Mucosa of gallbladder (tissue), 1 donor: ENCODE measurements at places on chromosomes 12 and 14. TPM values are rescaled to one million over a fixed set of nuclear protein-coding genes. Genes with fewer than 3 reads are reported as not detected.

Gene PIWIL1
- total RNA-seq: 0.12 TPM

Gene ADGRD1
- 96.1 TPM for total RNA-seq

Gene MYF5
- total RNA-seq: not detected

Gene RNASE3
- 0.52 TPM for total RNA-seq

Gene SLC6A12
- 1.2 TPM for total RNA-seq

Gene TTC6
- total RNA-seq: 2.5 TPM

Gene ETFBKMT
- total RNA-seq: 6.4 TPM

GRCh38 chr14:72686101-72686500, 207.8 kb downstream of the DPF3 start:
- DNase-seq: no peak

DNA sequence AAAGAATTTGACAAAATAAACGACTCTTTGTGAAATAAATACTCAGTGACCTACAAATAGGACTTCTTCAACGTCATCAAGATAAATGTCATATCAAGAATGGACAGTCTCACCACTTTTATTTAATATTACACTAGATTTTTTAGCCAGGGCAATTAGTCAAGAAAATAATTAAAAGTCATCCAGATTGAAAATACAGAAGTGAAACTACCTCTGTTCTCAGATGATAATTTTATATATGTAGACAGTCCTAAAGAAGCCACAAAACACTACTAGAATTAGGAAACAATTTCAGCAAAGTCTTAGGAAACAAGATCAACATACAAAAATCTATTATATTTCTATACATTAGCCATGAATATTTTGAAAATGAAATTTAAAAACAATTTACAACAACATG, 689.6 kb upstream of the SEL1L start:
- DNase-seq: no peak

- DNase-seq: no peak
Observed at GRCh38 chr14:74962046-74962445, 6.6 kb upstream of the PGF start.

GRCh38 chr12:46342562-46343033, 30.0 kb downstream of the SLC38A2 start:
- DNase-seq: no peak

DNA sequence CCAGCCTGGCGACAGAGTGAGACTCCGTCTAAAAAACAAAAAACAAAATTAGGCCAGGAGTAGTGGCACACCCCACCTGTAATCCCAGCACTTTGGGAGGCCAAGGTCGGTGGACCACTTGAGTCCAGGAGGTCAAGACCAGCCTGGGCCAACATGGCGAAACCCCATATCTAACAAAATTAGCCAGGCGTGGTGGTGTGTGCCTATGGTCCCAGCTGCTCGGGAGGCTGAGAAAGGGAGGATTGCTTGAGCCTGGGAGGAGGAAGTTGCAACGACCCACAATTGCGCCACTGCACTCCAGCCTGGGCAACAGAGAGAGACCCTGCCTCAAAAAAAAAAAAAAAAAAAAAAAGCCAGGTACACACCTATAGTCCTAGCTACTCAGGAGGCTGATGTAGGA, 37.0 kb downstream of the KDM2B start:
- DNase-seq: no peak

- DNase-seq: no peak
Observed at GRCh38 chr12:51519755-51520154, 71.3 kb upstream of the SCN8A start.

DNA sequence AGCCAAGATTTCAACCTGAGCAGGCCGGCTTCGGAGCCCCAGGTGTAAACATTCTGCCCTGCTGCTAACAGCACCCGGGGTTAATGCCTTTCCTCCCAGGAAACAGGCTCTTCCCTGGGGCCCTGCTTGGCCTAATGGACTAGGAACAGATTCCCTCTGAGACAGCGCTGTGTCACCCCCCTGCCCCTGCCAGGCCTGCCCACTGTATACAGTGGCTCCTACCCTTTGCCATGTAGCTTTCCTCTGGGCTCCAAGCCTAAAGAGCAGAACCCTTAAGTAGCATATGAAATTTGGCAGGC, 28.3 kb upstream of the BCDIN3D start:
- DNase-seq: no peak

GRCh38 chr12:89493670-89494302, 30.8 kb downstream of the GALNT4 start:
- no peak for DNase-seq

GRCh38 chr12:87784350-87784749, 244.9 kb downstream of the C12orf50 start:
- no peak for DNase-seq

DNA sequence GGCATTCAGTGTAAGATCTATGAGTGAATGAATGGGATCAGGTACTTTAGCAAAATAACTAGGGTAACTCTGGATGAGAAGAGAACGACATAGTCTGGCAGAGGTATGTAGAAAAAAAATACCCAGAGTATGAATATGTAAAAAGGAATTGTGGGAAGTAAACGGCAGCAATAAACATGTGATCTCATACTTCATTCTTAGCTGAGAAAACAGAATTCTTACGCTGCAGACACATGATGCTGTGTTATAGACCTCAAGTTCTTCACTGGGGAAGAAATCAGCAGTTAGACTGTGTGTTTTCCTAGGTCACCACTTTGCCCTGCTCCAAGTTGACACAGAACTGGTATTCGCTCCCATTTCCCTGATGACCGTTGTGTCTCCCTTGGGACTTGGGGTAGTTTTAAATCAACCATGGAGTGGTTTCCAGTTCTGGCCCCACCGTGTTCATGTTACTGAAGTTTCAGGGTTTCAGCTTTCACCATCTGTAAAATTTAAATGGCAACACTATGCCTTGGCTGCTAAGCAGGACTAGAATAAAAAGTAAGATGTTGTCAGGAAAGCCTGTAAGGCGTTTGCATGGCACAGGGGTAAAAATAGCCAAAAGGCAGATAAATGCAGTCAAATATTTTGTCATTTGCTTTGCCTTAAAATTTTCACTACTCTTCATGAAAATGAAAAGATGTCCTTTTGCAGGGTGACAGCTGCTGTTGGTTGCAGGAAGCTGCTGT, 223.7 kb downstream of the PELI2 start:
- no peak for DNase-seq

- no peak for DNase-seq
Observed at GRCh38 chr12:124919521-124920352, 5.3 kb upstream of the UBC start.

GRCh38 chr12:80598004-80598606, 109.3 kb upstream of the MYF6 start:
- DNase-seq: no peak

- no peak for DNase-seq
Observed at GRCh38 chr12:24778486-24779304, 170.2 kb downstream of the BCAT1 start.

DNA sequence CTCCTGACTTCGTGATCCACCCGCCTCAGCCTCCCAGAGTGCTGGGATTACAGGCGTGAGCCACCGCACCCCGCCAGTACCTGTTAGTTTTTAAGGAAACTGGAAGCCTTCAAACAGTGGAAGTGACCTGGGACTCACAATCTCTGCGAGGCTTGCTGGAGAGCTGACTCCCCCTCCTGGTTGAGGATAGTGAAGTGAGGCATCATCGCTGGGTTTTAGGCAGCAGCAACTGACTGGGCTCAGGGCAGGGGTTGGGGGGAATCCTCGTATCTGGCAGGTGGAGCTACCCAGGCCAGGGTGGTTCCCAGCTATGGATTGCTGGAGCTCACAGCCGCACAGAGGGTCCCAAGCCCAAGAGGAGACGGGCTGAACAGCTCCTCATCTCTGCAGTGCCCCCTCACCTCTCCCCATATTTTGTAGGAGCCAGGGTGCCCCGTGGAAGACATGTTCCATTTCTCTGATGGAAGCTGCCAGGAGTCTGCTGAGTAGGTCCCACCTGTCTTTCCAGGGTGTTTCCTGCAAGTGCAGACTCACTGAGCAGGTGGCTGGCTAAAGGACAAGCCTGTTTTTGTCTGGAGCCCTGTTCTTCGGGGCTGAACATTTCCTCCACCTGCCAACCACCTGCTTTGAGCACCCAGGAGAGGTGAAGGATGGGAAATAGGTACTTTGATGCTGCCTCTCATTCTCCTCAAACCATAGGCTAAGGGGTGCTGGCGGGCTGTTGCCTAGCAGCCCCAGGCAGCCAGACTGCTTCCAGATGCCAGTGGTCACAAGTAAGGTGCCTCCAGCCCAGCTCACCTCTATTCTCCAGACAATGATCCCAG, 3.1 kb downstream of the AVIL start:
- no peak for DNase-seq

- no peak for DNase-seq
Observed at GRCh38 chr14:95221531-95221930, 64.2 kb upstream of the DICER1 start.

DNA sequence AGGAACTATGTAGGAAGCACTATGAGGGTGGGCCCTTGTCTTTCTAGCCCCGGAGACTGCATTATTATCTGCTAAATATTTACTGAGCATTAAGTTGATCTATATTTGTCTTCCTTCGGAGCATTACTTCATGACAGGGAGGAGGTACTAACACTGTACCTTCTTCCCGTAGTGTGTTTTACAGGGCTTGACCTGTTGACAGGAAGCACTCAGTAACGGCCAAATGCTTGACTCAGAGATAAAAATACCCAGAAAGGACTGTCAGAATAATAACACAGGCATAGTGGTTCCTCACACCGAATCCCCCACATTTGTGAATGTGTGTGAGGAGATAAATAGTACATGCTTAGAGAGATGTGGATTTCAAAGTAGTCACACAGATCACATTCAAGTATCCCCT, 466.6 kb downstream of the EGLN3 start:
- DNase-seq: no peak

DNA sequence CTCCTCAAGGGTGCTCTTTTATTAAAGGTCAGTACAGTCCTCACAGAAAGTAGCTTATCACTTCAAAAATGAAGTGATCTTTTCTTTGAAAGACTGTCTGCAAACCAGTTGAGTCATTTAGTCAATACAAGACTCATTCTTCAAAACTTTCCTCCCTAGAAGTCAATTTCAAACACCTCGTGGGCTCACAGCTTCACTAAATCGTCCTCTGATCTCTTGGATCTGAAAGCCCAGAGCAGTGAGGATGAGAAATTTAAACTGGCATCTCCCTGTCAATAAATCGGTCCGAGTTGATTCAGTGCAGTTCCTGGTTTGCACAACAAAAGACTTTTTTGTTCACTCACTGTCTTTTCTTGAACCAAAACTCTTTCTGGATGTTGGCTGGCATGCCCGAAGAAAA, 44.5 kb downstream of the NUAK1 start:
- no peak for DNase-seq
